HS-27A (cell line): ENCODE measurements at places on chromosomes 3 and 15.

- DNase-seq, result no peak
Observed at GRCh38 chr3:107227091-107227490, 150.1 kb upstream of the CCDC54 start.

DNA sequence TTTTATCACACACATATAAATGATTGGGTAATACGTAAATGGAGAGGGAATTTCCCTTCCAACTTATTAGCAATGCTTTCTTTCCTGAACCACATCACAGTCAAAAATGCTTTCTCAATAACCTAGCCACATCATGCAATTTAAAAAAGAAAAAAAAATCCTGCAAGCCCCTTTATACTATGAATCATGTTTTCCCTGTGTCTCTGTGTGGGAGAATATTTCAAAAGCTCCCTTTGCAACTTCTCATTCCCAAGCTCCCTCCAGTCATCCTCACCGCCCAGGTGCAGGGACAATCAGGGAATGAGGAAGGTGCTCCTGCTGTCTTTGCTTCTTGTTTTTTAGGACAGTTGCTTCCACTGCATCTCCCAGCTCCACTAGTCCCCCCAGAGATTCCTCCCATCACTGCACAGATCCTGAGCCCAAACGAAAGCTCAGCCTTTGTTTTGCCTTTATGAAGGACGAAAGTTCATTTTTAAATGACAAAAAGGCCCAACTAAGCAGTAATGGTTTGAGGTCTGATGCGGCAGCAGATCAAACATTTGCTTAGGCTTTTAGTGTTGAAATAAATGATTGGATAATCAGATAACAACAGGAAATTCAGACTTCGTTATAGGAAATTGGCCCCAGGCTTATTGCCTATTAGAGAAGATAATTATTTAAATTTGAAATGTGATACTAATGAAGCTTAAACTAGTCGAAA lies 47.8 kb upstream of the ADGRG7 start:
- DNase-seq, result no peak

GRCh38 chr15:86526938-86527690 lies 447.4 kb downstream of the AGBL1 start:
- no peak for DNase-seq

DNA sequence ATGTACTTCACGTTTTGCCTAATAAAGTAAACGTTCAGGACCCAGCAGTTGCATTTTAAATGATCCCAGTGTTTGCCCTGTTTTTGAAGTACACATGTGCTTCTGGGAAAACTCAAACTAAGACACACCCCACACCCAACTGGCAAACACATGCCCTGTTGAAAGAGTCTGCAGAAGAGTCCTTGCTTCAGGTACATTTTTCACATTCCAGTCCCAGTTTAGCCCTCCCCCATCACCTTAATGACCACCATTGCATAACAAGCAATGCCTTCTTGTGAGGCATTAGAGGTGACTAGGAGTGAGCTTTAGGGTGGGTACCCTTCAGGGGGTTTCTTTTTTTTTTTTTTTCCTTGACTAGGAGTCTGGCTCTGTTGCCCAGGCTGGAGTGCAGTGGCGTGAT lies 322.3 kb downstream of the CNTN4 start:
- no peak for DNase-seq

- no peak for DNase-seq
Observed at GRCh38 chr3:32436816-32437189, 45.1 kb downstream of the CMTM7 start.

DNA sequence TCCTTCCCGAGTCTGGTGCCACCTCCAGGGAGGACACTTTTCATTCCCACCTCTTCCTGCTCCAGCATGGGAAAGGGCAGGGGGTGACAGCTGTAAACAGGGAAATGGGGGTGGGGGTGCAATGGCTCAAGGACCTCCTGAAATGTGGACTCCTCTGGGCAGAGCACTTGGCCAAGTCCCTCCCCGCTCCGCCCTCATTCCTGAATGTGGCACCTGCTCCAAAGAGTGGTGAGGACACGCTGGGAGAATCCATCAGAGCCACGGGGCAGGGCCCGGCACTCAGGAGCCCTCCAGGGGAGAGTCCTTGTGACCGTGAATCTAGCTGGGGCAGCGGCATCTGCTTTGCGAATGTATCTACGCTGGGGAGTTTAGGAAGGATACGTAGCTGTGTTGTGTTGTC lies 11.1 kb upstream of the LINGO1 start:
- DNase-seq, result no peak

- no peak for DNase-seq
Observed at GRCh38 chr15:73323956-73324355, 44.8 kb downstream of the HCN4 start.
